ENCODE measurements at places on chromosomes 13 and 19.

DNA sequence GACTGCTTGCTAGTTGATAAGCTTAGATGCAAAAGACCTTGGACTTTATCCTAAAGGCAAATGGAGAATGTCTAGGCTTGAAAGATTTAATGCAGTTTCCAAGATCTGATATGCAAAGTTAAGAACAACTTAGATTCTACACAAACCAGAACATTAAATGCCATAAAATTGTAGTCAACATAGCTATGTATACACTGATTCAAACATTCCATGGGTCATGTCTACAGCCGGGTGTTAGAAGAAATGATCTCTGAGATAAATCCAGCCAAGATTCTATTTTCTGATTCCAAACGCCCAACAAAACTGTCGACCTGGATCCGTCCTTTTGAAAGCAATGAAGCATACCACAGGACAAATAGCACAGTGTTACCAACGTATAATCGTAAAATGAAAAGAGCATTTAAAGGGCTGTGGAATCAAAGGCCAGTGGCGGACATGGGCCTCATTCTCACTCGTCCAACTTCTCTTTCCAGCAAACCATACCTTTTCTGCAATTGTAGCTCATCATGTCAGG is 52.7 kb downstream of the KCTD12 start:
- DNase-seq, result no peak

- DNase-seq, result no peak
These were observed 36.3 kb upstream of the LSM14A start for GRCh38 chr19:34135821-34136611.

DNA sequence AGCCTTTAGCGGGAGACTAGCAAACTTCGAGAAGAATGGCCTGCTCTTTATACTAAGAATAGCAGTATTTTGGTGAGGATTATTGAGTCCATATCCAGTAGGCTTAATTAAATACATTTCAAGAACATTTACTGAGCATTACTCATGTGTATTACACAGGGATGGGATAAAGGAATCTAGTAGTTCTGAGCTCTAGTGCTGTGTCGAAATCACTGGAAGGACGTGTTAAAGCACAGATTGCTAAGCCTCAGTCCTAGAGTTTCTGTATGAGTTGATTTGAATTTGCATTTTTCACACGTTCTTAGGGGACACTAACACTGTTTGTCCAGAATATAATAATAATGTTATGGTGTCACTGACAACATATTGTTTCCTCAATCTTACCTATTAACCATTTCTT is 9.0 kb downstream of the ZNF302 start:
- DNase-seq, result no peak

DNA sequence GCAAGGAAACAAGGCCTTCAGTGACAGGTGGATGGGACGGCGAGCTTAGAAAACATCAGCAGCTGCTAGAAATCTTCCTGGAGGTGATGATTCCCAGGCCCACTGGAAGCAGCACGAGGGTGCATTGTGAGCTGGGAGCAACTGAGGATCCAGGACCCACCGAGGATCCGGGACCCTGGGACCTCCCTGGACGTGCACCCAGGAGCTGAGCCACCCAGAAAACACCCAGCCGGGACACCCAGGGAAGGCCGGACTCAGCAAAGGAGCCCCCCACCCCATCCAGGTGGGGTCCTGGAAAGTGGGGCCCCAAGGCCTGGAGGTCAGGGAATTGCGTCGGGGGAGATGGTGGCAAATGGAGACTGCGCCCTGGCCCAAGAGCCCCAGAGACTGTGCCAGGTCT is 22.3 kb upstream of the SPACA7 start:
- no peak for DNase-seq

GRCh38 chr13:64186503-64187250 is 2771.0 kb upstream of the PCDH20 start:
- no peak for DNase-seq

GRCh38 chr13:28353679-28354078 is 141.2 kb downstream of the FLT1 start:
- DNase-seq, result no peak

DNA sequence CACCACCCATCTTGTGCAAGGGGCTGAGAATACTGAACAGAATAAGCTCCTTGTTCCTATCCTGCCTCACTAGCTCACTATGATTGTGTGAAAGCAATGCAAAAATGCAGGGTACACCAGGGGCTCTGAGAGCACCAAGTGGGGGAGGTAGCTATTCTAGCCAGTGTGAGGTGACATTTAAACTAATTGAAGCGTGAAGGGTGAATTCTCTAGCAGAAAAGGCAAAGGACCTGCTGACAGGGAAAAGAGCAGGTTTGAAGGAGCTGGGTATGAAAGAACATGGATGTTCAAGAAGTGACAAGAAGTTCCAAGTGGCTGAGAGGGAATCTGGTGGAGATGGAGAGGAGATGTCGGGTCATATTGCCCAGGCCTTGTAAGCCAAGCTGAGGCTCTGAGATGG is 64.2 kb downstream of the SIAH3 start:
- DNase-seq, result no peak

GRCh38 chr13:44874886-44875630 is 114.2 kb downstream of the NUFIP1 start:
- DNase-seq, result no peak

DNA sequence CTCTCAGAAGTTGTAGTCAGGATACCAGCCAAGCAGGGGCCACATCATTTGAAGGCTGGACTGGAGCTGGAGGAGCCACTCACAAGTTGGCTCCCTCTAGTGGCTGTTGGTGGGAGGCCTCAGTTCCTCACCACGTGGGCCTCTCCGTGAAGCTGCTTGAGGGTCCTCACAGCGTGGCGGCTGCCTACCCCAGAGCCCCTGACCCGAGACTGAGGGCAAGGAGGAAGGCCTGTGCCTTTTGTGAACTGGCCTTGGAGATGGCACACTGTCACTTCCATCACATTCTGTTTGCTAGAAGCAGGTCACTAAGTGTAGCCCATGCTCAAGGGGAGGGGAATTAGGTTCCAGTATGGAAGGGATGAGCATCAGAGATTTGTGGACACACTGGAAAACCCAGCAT is 14.6 kb downstream of the GNA11 start:
- DNase-seq, result peak; percentile 65

GRCh38 chr13:42495255-42495654 is 78.7 kb upstream of the TNFSF11 start:
- DNase-seq, result no peak

GRCh38 chr19:38290631-38291147 is 13.4 kb upstream of the C19orf33 start:
- DNase-seq, result no peak

GRCh38 chr13:18949489-18949761 is 232.2 kb downstream of the TUBA3C start:
- no peak for DNase-seq

DNA sequence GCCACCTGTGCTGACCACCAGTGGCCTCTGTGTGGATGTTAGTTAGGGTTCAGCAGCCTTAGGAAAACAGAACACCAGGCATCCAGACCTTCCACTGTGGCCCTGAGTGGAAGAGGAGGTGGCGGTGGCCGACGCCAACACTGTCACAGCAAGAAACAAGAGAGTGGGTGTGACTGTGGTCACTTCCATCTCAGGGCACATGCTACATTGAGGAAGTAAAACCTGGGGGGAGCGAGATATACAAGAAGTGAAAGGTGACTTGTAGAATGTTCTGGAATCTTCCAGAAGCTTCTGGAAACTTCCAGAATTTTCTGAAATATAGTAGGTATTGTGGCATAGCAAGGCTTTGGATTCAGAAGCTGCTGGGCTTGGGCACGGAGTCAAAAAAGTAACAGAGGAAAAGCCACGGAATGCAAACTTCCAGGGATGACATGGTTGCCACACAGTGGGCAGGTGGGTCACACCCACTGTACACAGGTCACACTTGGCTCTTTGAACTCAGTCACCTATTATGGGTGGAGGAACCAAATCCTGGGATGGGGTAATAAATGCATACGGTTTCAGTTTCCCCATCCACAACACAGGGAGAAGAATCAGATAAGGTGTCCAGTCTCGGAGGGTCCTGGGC is 24.3 kb downstream of the GNG7 start:
- no peak for DNase-seq

GRCh38 chr19:40607311-40608239 is 6.4 kb downstream of the LTBP4 start:
- DNase-seq, result no peak
